Osteoblast (primary cell): ENCODE measurements at places on chromosomes 5 and 9. TPM values are rescaled to one million over a fixed set of nuclear protein-coding genes. Genes with fewer than 3 reads are reported as not detected.

- H3K4me1 ChIP-seq = peaks cover 18% of the 10 kb centered on the region
- H3K27me3 ChIP-seq = no peaks in the 10 kb centered on the region
- H3K27ac ChIP-seq = no peak overlapping the region
- DNase-seq = no peak
These were observed 36.3 kb upstream of the PLIN2 start for GRCh38 chr9:19163631-19164030.

The CDX1 gene
- 0.29 and 0.36 TPM in 2 replicates for total RNA-seq

DNA sequence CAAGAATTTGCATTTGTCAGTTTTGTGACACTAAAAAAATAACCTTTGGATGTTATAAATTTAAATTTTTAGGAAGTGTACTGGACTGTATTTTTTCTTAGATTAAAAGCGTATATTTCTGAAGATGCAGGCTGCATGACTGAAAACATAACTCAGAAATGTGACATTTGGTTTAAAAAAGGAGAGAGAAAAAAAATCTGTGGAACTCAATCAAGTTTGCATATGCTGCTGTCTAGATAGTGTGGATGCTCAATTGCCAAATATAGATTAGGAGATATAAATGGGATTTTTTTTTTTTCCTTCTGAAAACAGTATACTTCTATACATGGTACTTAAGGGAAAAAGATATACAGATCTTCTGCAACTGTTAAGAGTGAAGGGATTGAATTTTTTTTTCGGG lies 402.3 kb downstream of the TAF11L14 start:
- H3K27ac ChIP-seq = no peak overlapping the region
- H3K36me3 ChIP-seq = no peaks in the 10 kb centered on the region
- H3K4me1 ChIP-seq = no peaks in the 10 kb centered on the region
- H3K4me3 ChIP-seq = no peak overlapping the region

DNA sequence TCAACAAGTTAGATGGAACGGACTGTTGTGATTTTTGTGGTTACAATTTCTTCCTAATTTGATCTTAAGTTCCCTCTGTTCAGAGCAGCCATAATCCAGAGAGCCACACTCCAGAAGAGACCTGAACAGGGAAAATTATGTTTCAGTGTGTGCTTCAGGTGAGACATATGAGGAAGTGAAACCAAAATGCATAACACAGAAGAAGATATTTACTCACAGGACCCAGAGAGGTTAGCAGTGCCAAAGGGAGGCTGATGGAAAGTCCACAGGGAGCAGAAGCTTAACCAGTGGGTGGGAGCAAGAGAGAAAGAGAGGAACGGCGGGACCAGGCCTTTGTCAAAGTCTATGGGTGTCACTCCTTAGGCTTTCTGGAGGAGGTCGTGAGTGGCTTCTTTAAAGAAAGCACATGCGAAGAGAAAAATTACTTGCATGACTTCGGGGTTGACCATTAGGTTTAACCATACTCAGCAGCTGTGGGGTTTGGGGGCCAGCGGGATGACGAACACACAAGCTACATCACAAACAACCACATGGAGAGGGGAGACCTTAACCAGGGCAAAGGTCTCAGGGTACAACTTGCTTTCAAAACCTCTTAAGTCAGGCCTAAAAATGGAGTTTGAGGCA lies 141.4 kb downstream of the MED10 start:
- H3K36me3 ChIP-seq = no peaks in the 10 kb centered on the region
- DNase-seq = no peak
- H3K4me1 ChIP-seq = no peaks in the 10 kb centered on the region
- no peak overlapping the region for H3K4me3 ChIP-seq
- no peaks in the 10 kb centered on the region for H3K27me3 ChIP-seq
- no peak overlapping the region for H3K27ac ChIP-seq

The PTGS1 gene
- total RNA-seq = 2.5 and 3.2 TPM in 2 replicates

DNA sequence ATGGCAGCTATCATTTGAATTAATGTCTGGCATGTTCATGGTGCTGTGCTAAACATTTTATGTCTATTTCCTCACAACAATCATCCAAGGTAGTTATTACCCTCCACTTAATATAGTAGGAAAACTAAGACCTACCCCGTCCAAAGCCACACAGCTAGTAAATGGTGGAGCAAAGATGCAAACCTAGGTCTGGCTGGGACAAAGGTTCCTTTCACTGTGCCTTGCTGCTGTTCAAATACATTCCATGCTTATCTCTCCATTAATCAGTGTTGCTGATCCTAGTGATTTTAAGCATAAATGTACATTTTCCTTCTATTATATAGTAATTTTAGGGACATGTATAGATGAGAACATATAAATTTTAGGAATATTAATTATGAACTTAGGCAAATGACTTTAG lies 38.7 kb downstream of the CCDC125 start:
- DNase-seq = no peak
- peaks cover 11% of the 10 kb centered on the region for H3K4me1 ChIP-seq
- H3K27ac ChIP-seq = no peak overlapping the region

GRCh38 chr5:65101632-65102100 lies 332.9 kb downstream of the CWC27 start:
- H3K4me1 ChIP-seq = peaks cover 38% of the 10 kb centered on the region
- H3K4me3 ChIP-seq = no peak overlapping the region
- peak overlapping the region; percentile 92 for H3K27ac ChIP-seq
- H3K27me3 ChIP-seq = no peaks in the 10 kb centered on the region
- no peaks in the 10 kb centered on the region for H3K36me3 ChIP-seq

The ADAMTS19 gene
- not detected in 2 replicates for total RNA-seq

DNA sequence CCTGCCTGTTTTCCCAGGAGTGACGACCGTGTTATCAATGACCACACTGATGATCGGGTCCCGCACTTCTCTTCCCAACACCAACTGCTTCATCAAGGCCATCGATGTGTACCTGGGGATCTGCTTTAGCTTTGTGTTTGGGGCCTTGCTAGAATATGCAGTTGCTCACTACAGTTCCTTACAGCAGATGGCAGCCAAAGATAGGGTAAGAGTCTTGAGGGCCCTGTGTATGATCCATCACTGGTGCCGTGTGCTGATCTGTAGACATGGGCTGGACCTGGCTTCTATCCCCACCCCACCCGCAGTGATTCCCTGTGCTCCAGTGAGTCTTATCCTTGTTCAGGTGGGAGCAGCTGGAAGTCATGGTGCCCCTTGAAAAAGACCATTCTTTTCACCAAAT lies 26.0 kb downstream of the GABRP start:
- no peaks in the 10 kb centered on the region for H3K36me3 ChIP-seq
- no peaks in the 10 kb centered on the region for H3K4me1 ChIP-seq
- H3K4me3 ChIP-seq = no peak overlapping the region
- DNase-seq = peak; percentile 52

GRCh38 chr9:127950513-127951289 lies 13.0 kb upstream of the DPM2 start:
- no peak overlapping the region for H3K4me3 ChIP-seq
- H3K4me1 ChIP-seq = no peaks in the 10 kb centered on the region
- no peaks in the 10 kb centered on the region for H3K27me3 ChIP-seq
- H3K27ac ChIP-seq = no peak overlapping the region

DNA sequence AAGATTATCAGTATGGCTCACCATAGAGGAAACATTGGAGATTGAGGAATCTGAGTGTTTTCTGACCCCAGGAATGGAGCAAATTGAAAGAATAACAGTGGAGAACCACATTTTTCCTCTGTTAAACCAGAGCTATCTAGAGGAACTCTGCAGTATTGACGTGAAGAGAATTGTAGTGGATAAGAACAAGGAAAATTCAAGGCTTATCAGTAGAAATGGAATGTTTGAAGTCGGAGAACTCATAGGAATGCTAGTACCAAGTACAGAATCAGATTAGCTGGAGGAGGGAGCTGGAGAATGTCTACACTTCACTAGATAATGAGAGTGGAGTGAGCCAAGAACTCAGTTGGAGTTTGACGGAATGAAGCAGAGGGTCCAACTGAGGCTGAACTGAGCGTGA lies 50.3 kb downstream of the SNCAIP start:
- H3K36me3 ChIP-seq = no peaks in the 10 kb centered on the region
- no peak overlapping the region for H3K4me3 ChIP-seq
- no peaks in the 10 kb centered on the region for H3K27me3 ChIP-seq
- no peak overlapping the region for H3K27ac ChIP-seq

- H3K4me1 ChIP-seq = no peaks in the 10 kb centered on the region
- no peaks in the 10 kb centered on the region for H3K36me3 ChIP-seq
- DNase-seq = no peak
- no peak overlapping the region for H3K27ac ChIP-seq
- no peak overlapping the region for H3K4me3 ChIP-seq
- no peaks in the 10 kb centered on the region for H3K27me3 ChIP-seq
These were observed 754.3 kb upstream of the GRAMD2B start for GRCh38 chr5:125668884-125669283.

DNA sequence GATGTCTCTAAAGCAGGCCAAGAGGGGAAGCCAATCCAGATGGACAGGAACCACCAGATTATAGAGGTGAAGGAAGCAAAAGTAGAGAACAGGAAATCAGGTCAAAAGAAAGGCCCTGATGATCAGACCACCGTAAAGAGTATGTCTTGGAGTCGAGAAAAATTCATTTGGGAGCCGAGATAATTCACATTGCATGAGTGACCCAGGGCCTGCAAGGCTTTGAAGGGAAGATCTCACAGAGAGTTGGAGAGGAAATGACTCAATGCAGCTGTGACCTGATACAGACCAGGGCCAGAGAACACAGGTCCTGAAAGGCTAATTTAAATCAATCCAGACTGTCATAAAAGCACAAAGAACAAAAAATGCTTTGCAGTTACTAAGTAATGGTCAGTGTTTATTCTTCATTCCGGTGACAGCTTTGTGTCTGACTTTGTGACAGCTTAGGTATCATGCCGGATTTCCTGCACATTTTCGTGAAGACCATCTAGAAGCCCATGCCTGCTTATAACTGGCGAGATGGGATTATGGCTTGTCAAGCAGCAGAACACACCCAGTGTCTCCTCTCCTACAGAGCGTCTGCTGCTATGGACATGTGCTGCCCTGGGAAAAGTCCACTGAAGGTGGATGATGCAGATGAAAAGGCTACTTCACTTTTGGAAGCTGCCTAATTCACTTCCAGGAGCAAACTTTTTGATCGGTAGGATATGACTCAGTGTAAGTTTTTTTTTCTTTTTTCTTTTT lies 5.8 kb upstream of the ACTBL2 start:
- no peaks in the 10 kb centered on the region for H3K36me3 ChIP-seq
- H3K4me3 ChIP-seq = no peak overlapping the region
- DNase-seq = peak; percentile 69
- peak overlapping the region; percentile 65 for H3K27ac ChIP-seq
- H3K4me1 ChIP-seq = peaks cover 16% of the 10 kb centered on the region

The CAMK4 gene
- 0.29 and 0.72 TPM in 2 replicates for total RNA-seq

GRCh38 chr5:7857926-7858632 lies 7.1 kb upstream of the CFAP90 start:
- peaks cover 3% of the 10 kb centered on the region for H3K4me1 ChIP-seq
- no peak for DNase-seq
- peaks cover 41% of the 10 kb centered on the region for H3K36me3 ChIP-seq
- H3K4me3 ChIP-seq = no peak overlapping the region
- no peak overlapping the region for H3K27ac ChIP-seq

DNA sequence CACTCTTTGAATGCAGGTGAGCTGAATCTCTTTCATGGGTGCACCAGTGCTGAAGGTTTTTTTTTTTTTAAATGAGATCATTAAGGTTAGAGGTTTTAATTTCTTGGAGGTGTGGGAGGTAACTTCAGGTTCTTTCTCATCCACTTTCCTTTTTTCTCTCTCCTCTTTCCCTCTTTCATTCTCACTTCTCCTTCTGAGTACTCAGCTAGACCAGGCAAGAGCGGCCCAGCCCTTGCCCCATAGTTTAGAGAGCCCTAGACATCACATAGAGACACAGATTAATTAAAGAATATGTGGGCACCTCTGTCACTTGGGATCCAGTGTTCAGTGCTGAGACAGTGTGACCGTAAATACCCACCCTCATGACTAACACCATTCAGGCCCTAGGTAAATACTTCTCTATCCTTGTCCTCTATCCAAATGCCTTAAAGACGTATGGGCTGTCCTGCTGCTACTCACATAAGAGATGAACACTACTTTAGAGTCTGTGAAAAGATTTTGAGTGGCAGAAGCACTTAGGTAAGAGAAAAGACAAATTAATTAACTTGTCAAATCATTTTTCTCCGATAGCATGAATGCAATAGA lies 174.1 kb downstream of the TLE4 start:
- H3K27ac ChIP-seq = no peak overlapping the region
- DNase-seq = no peak
- H3K4me1 ChIP-seq = no peaks in the 10 kb centered on the region
- peaks cover 4% of the 10 kb centered on the region for H3K27me3 ChIP-seq
- H3K36me3 ChIP-seq = no peaks in the 10 kb centered on the region

The PLAA gene
- 42.3 and 44.5 TPM in 2 replicates for total RNA-seq

DNA sequence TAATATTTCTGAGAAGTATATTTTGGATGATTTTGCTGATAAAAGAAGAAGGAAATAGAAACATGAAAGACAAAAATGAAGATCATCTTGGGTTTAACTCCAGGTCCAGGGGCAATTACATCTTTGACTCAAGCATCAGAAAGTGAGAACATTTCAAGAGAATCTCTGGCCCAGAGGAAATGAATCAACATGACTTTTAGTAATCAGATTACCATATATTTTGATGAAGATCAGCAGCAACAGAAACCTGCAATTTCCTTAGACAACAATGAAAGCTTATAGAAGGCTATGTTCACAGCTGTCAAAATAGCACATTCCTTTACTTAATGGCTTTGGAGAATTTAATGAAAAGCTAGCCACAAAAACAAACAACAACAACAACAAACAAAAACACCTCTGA lies 638.1 kb downstream of the EFNA5 start:
- no peak overlapping the region for H3K27ac ChIP-seq
- H3K4me3 ChIP-seq = no peak overlapping the region
- H3K36me3 ChIP-seq = no peaks in the 10 kb centered on the region

- H3K27ac ChIP-seq = no peak overlapping the region
- H3K4me3 ChIP-seq = no peak overlapping the region
These were observed 132.7 kb upstream of the MAP1B start for GRCh38 chr5:71974622-71975021.

- H3K27me3 ChIP-seq = peaks cover 18% of the 10 kb centered on the region
- H3K4me3 ChIP-seq = no peak overlapping the region
- DNase-seq = no peak
These were observed 111.1 kb upstream of the CKMT2 start for GRCh38 chr5:81121836-81122630.

The RAB3C gene
- total RNA-seq = not detected in 2 replicates

GRCh38 chr9:14706530-14707140 lies 13.4 kb upstream of the ZDHHC21 start:
- H3K36me3 ChIP-seq = no peaks in the 10 kb centered on the region
- H3K27me3 ChIP-seq = peaks cover 9% of the 10 kb centered on the region
- H3K27ac ChIP-seq = no peak overlapping the region
- no peak overlapping the region for H3K4me3 ChIP-seq
- H3K4me1 ChIP-seq = no peaks in the 10 kb centered on the region

The KCNMB1 gene
- under 0.01 TPM in 2 replicates for total RNA-seq

The KIF12 gene
- total RNA-seq = not detected in 2 replicates

The PAXX gene
- 13.3 and 16.6 TPM in 2 replicates for total RNA-seq

GRCh38 chr9:99505936-99506335 lies 283.9 kb downstream of the SEC61B start:
- DNase-seq = no peak
- no peak overlapping the region for H3K27ac ChIP-seq
- H3K4me1 ChIP-seq = no peaks in the 10 kb centered on the region
- no peaks in the 10 kb centered on the region for H3K36me3 ChIP-seq
- H3K4me3 ChIP-seq = no peak overlapping the region
- peaks cover 6% of the 10 kb centered on the region for H3K27me3 ChIP-seq

The FAM163B gene
- total RNA-seq = not detected in 2 replicates
